ENCODE measurements at places on chromosomes 5 and 9.
A peak's percentile ranks its signal among the peaks of the same experiment; 100 is the strongest.

GRCh38 chr5:111585291-111585690, 73.0 kb upstream of the STARD4 start:
- no peak for DNase-seq

- no peak for DNase-seq
These were observed 323.9 kb upstream of the PTGER4 start for GRCh38 chr5:40355846-40356245.

GRCh38 chr9:119195521-119195920, 173.7 kb downstream of the BRINP1 start:
- no peak for DNase-seq

DNA sequence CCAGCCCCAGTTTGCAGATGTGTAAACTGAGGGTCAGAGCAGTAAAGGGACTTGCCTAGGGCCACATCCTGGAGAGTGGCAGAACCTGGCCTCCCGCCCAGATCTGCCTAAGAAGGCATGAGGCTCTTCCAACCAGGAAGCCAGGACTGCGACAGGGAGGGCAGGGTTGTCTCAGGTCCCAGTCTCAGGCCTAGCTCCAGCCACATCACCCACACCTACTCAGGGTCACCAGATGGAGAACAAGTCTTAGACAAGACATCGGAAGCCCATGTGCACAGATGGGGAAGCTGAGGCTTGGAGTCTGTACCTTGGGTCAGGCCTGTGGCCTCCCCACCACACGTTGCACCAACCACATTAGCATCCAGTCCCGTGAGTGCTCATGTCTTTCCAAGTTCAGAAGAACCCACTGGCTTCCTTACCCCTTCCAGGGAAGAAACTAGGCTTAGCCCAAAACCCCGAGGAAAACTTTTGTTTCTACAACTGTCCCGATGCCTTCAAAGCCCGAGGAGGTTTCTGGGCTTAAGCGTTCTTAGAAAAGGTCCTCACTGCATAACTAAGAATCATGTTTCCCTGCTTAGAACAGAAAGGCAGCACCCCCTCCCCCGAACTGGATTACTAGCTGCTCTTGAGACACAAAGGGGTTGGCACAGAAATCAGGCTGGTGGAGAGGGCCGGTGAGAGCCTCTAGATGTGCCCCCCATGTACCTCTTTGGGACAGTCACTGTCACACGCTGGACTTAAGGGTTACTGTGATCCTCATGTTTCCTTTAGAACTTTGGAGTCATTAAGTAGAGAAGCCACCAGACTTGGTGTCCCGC, 2.2 kb downstream of the FAM78A start:
- no peak for DNase-seq

DNA sequence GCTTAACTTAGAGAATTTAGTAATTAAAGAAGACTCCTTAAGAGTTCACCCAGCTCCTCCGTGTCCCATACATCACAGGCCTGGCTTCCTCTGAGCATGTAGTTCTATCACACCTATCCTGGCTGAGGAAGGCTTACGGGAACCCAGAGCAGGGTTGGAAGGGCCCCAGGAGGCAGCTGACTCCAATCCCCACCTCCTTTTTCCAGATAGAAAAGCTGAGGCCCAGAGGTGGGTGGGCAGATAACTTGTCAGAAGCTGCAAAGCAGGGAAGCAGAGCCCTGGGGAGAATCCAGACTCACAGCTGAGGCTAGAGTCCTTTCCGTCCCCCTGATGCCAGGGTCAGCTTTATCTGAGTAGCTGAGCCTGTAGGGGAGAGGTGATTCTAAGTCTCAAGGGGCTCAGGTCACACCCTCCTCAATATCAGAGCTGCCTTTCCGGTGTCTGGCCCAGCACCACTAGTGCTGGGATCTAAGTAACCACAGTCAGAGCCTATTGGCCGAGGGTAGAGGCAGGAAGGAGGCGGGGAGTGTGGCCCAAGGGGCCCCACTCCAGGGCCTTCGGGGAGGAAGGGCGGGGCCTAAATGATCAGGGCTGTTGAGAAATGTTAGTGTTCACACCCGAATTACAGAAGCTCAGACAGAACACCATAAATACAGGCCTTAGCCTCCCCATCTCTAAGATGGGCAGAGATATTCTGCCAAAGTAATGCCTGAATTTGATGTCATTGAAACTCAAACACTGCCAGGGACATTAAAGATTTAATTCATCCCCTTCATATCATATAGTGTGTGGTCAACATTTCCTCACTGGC, 9.9 kb downstream of the CCDC69 start:
- DNase-seq, result peak; percentile 66

GRCh38 chr5:168765551-168766425, 186.6 kb upstream of the PANK3 start:
- no peak for DNase-seq

- DNase-seq, result no peak
These were observed 75.3 kb downstream of the TMEM167A start for GRCh38 chr5:83001796-83002381.

GRCh38 chr9:133682818-133683585, 46.8 kb downstream of the DBH start:
- no peak for DNase-seq

- DNase-seq, result no peak
These were observed 26.2 kb upstream of the LAMC3 start for GRCh38 chr9:130982636-130983358.

GRCh38 chr9:116855881-116856662, 169.0 kb downstream of the TRIM32 start:
- no peak for DNase-seq

GRCh38 chr5:23352446-23352845, 155.0 kb upstream of the PRDM9 start:
- DNase-seq, result no peak

GRCh38 chr5:169997798-169998197, 17.5 kb upstream of the INSYN2B start:
- DNase-seq, result no peak

DNA sequence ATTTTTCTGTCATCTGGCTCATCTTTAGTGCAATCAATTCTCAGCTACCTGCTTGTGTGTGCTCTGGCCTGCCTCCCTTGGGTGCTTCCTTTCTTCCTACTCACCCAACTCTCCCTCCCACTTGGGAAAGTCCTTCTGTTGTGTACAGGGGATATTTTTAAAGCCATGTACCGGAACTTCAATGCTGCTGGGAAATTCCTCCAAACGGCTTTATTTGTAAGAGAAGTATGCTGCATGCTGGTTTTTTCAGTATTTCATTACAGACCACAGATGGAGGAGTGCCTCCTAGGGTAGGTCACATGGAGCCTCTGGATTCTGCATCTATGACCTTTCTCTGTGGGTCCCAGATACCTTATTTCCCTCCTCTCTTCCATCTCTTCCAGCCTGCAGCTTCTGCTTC, 5.4 kb upstream of the HMHB1 start:
- DNase-seq, result no peak

DNA sequence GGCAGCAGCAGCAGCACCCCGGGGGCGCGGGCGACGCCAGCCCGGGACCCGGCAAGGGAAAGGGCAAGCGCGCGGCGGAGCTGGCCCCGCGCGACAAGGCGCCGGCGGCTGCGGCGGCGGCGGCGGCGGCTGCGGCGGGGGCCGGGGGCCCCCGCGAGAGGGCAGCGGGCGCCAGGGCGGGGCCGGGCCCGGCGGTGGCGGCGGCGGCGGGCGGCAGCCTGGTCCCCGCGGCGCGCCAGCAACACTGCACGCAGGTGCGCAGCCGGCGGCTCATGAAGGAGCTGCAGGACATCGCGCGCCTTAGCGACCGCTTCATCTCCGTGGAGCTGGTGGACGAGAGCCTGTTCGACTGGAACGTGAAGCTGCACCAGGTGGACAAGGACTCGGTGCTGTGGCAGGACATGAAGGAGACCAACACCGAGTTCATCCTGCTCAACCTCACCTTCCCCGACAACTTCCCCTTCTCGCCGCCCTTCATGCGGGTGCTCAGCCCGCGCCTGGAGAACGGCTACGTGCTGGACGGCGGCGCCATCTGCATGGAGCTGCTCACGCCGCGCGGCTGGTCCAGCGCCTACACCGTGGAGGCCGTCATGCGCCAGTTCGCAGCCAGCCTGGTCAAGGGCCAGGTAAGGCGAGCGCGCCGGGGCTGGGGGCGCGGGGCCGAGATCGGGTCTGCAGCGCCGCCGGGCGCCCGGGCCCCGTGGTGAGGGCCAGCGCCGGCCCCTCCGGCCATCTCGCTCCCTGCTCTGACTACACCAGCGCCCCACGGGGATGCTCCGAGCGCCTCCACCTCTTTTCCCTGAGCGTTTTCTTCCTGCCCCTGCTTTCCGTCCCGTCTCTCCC, at the start of gene UBE2QL1:
Gene UBE2QL1, plus strand, starts transcription at position 238 of the 843 bp plus-strand sequence. Its CDS starts 35 bp downstream, at position 273.
- DNase-seq, result no peak

DNA sequence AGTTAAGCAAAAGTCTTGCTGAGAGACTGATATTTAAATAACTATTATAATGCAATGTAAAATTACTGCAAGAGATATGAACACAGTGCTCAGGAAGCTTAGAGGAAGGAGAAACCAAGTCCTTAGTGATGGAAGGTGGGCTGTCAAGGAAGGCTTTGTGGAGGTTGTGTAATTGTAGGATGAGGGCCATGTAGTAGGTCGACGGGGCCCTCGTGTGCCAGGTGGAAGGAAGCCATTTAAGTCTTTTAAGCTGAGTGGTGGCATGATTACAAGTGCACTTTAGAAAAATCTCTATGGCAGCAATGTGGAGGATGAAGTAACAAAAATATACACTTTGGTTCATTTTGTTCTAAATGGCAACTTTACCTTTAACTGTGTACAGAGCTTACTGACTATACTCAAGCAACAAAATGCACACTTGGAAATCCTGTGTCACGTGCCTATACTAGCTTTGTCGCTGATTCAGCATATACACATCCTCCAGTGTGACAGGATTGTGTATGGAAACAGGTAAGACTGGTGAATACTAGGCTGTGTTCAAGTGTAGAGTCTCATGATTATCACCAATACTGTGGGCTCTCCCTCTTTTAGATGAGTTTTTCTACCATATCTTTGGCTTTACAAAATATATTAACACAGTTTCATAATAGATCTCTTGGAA, 78.6 kb downstream of the TMC1 start:
- no peak for DNase-seq

Data from stimulated activated CD8-positive, alpha-beta memory T cell treated with anti-CD3 and anti-CD28 coated beads, Interleukin-2, amount 100 ng/mL, for 1 hour (primary cell).